Activated CD8-positive, alpha-beta memory T cell treated with anti-CD3 and anti-CD28 coated beads for 1 hour (primary cell): ENCODE measurements at places on chromosomes 6 and 20.

DNA sequence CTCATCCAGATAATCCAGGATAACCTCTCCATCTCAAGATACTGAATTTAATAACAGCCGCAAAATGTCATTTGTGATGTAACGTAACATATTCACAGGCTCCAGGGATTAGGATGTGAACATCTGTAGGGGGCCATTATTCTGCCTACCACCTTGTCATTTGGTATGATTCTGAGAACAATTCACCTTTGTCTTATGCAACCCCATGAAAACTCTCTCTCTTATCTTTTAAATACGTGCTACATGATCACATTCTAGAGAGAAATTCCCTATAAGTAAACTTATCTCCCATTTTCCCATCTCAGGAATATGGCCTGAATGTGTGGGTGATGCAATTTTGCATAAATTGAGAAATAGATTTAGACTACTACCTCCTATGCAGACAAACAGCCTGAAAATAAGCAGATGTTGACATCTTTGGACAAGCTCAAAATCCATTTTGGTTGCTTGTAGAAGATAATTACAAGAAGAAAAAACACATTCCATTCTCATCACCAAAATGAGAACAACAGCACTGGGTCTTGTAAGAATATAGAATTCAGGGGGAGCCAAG lies 255.4 kb upstream of the STXBP5 start:
- DNase-seq = no peak

DNA sequence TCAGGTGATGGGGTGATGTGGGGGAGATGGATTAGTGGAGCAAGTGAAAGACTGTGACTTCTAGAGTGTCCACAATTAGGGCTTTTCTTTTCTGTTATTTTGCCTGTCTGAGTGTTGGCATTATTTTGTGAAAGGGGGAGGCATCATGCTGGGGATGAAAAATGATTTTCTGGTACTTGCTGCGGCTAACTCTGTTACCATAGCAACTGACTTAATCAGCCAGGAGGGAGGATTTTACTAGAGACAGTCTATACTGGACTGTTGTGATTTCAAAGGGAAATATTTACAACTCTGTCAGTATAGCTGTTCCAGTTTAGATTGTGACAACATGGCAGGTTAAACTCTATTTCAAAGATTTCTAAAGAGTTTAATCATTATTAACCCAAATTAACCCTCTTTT lies 30.4 kb upstream of the MRAP2 start:
- no peak for DNase-seq

- no peak for DNase-seq
Observed at GRCh38 chr20:49420292-49420691, 62.2 kb downstream of the KCNB1 start.

DNA sequence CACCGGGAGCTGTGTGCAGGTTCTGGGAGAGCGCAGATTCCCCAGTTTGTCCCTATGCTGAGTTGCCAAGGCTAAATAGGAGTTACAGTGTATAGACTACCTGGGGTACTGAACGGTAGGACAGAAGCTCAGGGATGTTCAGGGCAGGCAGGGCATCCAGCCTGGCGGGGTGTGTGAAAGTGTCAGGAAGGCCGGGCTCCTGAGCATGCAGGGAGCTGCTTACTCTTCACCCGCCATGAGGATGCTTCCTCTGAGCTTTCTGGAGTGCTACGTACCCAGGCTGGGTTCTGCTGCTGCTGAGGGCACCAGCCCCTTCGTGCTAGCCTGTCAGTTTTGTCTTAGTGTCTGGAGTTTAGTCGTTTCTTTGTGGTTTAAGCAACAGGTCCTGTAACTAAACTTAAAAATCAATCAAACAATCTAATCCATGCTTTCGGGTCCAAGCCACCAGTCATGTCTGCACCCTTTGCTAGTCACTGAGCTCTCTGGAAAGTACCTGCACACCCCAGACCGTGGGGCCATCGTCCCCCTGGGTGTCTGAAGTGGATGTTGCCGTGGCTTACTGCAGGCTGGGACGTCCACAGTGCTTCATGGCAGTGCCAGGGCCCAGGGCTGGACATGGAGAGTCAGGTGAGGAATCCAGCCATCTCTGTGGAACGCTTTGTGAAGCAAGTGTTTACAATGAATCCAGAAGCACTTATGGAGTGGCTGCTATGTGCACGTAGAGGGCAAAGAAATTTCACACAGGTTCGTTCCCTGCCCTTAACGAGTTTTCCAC lies 220.3 kb upstream of the SNX9 start:
- no peak for DNase-seq

DNA sequence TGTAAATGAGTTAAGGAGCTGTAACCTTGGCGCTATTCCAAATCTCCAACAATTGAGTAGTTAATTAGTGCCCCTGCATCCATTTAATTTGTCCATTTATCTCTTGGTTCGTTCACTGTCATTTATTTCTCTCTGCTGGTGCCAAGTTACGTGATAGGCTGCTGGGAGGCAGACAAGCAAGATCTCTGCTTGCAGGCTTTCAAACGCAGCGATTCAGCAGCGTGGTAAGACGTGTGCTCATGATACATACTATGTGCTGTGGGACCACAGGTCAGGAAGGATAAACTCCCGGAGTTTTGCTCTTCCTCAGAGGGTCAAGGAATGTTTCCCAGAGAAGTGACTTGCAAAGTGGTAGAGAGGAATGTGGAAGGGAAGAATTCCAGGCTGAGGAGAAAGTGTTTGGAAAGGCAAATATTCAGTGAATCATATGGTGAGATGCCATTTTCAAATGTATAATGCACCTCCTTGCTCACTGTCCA lies 46.4 kb downstream of the UTRN start:
- DNase-seq = no peak

DNA sequence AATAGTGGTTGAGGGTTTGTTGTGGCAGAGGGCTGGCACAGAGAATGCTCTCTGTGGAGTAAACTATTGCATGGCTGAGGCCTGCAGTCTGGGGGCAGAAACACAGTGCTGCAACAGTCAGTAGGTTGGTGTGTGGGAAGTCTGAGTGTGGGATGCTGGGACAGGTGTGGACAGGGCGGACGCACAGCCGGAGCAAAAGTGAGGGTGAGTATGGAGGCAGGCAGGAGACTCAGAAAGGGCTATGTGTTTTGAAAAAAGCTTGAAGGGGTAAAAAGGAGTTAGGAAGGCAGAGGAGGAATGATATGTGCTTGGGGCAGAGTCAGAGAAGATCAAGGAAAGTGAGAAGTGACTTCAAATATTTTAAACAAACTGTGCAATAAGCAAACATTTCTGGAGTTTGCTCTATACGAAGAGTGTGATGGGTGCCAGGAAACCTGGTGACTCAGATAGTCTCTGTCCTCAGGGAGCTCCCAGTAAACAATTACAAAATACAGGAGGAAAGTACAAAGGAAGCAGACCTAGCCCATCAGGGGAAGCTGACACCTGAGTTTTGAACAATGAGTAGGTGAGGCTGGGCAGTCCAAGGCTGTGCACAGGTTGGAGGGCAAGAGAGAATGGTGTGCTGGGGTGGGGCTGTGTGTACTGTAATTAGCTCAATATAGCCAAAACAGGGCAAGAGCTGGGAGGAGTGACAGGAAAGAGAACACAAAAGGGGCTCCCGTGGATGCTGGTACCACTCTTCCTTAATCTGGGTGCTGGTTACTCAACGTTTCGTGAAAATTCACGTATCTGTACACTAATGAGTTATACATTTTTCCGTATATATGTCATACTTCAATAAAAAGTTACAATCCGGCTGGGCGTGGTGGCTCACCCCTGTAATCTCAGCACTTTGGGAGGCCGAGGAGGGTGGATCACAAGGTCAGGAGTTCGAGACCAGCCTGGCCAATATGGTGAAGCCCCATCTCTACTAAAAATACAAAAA lies 55.2 kb downstream of the PIGU start:
- no peak for DNase-seq

DNA sequence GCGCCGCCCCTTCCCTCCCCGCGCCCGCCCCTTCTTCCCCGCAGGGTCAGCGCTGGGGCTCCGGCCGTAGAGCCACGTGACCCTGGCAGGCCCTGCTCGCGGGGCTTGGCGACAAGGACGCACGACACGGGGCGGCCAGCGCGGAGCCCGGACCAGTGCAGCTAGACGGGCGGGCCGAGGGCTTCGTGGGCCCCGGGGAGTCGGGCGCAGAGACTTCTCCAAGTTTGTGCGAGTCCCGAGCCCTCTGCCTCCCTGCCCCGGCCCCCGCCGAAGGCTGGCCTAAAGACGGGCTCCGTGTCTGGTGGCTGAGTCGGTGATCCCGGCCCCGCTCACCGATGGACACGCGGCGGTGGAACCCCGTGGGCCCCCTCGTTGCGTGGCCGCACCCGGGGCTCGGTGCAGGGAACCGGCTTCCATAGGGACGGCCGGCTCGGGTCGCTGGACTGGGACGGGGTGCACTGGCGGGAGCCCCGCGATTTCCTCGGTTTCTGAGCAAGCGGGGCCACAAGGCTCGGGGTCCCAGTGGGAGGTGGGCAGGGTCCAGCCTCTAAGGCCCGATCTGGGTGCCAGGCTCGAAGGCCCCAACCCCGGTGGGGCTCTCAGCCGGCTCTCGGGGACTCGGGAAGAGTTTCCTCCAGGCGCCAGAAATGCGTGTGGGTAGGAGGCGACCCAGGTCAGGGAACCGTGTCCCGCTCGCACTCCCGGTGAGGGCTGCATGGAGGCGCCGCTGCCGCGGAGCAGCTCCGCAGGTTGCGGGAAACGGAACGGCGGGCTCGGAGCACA lies 452 bp upstream of the GATA5 start:
- no peak for DNase-seq

DNA sequence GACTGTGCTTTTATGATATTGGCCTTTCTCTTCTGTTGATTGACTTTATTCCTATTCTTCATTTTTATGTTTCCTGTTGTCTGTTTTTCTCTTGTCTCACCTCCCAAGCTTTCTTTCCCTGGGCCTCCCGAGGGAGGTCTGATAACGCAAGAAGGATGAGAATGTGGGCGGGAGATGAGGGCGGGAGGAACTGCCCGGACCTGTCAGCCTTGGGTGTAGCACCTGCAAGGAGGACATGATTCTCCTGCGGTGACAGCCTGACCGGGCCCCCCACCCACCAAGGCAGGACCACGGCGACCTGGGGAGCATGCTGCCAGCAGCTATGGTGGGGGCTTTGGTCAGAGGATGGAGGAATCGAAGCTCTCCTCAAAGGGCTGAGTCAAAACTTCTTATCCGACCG lies 86.9 kb downstream of the PLEKHG1 start:
- DNase-seq = no peak
